Nephron progenitor cell (in vitro differentiated cells): ENCODE measurements at places on chromosomes 4 and X.

DNA sequence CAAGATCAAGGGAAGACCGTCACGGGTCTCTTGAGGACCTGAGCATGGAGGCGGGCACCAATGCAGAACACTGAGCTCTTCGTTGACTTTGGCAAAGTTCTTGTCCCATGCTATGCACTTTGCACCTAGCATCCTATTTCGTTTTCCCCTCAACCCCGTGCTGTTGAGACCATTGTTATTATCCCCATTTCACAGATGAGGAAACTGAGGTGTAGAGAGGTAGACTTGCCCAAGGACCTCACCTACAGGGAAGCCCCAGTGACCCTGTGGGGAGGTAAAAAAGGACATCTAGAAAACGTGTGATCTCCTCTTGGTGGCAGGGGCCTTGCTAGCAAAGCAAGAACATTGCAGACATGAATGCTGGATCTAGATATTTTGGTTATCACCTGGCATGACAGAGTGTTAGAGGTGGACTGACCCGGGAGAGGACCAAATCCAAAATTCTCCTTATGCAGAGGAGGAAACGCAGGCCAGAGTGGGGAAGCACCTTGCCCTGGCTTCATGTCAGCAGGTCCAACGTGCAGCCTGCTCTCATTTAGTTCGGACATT lies 48.5 kb downstream of the SEPSECS start:
- no peak overlapping the region for H3K4me3 ChIP-seq
- no peaks in the 10 kb centered on the region for H3K4me1 ChIP-seq
- no peak for DNase-seq
- peaks cover 3% of the 10 kb centered on the region for H3K27me3 ChIP-seq
- H3K27ac ChIP-seq, result no peak overlapping the region

DNA sequence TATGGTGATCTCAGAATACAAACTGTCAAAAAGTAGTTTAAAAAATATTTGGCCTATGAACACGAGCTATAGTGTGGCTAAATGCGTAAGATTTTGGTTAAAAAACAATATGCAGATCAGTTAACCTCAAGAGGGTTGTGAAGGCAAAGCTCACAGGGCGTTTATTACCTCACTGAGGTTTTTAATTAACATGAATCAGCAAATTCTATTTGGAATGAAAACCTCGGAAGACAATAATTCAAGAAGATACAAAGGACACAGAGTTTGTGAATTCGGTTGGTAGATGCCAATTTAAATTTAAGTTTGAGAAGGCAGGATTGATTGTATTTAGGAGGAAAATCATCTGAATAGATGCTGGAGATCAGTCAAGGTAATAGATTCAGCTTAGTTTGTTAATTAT lies 1434.6 kb downstream of the C4orf33 start:
- H3K4me1 ChIP-seq, result no peaks in the 10 kb centered on the region
- no peaks in the 10 kb centered on the region for H3K36me3 ChIP-seq
- no peak for DNase-seq
- H3K4me3 ChIP-seq, result no peak overlapping the region
- no peak overlapping the region for H3K27ac ChIP-seq

DNA sequence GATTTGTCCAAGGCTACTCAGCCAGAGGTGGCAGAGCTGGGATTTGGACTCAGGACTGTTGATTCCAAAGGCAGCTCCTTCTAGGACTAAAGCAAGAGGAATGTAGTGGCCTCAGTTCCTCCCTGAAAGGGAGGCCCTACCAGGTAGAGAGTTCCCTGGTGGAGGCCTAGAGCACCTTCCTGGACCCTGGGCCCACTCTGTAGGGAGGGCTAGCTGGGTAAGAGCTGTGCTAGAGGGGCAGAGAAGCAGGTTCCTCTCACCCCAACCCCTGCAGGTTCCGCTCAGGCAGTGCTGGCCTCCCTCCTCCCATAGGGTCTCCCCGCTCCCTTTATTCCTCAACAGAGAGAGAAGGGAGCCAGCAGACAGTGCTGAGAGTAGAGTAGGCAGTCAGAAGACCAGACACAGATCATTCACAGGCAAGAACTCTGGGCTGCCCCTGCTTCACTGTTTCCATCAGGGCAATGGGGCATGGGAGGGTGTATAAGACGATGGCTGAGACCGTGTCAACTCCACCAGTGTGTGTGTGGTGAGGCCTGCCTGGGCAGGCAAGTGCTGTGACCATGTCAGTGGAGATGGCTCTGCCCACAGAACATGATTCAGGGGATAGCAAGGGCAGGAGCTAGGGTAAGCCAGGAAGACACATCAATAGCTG lies 12.4 kb upstream of the PJA1 start:
- no peaks in the 10 kb centered on the region for H3K36me3 ChIP-seq
- DNase-seq, result no peak
- H3K4me1 ChIP-seq, result peaks cover 49% of the 10 kb centered on the region

DNA sequence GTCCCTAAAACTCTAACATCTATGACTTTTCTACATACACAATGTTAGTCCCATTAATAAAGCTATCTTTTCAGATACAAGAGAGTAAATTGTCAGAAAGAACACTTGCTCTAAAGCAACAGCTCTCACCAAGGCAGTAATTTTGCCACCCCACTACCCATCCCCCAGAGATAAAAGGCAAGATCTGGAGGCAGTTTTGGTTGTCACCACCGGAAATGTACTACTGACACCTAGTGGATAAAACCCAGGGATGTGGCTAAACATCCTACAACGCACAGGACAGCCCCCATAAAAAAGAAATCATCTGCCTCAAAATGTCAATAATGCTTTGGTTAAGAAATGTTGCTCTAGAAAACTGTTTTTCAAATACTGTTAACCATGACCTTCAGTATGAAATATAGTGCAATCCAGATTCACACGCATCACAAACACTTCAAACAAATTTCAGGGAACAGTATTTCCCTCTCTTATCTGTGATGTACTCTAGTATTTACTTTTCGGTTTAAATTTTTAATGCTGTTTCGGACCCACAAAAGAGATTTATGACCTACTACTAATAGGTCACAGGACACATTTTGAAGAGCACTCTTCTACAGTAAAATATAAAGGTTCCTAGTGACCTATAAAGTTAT lies 5.1 kb downstream of the FBXL5 start:
- peak; percentile 35 for DNase-seq
- peak overlapping the region; percentile 44 for H3K4me3 ChIP-seq
- no peak overlapping the region for H3K27ac ChIP-seq
- H3K4me1 ChIP-seq, result peaks cover 47% of the 10 kb centered on the region

DNA sequence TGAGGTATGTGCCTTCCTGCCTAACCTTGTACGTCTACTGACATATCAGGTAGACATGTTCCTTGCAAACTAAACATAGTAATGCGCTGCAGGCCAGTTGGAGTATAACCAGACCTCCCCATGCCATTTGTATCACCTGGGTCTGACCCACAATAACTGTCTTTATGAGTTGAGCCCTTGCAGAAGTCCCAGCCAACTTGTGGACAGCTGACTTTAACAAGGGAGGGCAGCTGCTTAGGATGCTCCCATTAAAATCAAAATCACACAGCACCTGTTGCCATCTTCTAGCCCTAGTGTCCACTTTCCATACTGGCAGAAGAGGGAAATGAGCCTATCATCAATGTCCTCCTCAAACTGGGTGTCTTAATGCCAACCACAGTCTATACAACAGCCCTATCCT lies 41.6 kb downstream of the KANTR start:
- no peak overlapping the region for H3K27ac ChIP-seq
- peaks cover 46% of the 10 kb centered on the region for H3K36me3 ChIP-seq
- H3K4me3 ChIP-seq, result no peak overlapping the region
- H3K27me3 ChIP-seq, result peaks cover 12% of the 10 kb centered on the region
- DNase-seq, result no peak

DNA sequence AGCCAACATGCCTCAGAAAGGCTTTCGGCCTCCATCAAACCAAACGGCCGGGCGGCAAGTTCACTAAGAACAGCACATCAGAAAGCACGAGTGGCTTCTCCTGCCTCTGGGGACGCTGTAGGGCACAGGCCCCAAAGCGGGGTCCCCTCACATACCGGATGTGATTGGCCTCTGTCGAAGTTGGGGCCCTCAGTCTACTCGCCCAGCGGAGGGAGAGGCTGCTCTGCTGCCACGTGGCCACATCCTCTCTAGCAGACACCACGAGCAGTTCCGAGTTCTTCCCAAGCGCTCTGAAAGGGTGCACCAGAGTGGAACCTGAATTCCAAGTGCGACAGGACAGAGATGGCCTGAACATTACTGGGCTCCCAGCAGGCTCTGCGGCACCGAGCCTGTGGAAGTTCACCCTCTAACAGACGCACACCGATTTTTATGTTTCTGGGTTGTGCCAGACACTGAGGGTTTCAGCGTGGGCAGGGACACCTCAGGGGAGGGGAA lies 21.1 kb downstream of the NOP14 start:
- no peak overlapping the region for H3K4me3 ChIP-seq
- no peak for DNase-seq

DNA sequence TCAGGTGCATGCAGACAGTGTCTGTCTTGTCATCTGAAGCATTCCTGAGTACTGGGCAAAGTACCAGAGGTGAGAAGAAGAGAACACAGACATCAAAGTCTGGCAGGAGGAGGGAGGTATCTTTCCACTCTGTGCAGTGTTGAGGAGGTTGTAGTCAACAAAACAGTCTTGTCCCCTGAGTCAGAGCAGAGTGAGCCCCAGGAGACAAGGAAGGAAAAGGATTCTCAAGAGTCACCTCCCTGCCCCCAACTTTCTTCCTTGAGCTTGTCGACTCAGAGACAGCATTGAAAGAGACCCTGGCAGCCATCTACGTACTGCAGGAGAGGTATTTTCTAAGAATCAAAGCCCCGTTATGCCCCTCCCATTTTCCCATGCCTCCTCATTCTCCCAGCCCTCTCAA lies 4.4 kb upstream of the SRPX start:
- H3K4me1 ChIP-seq, result peaks cover 5% of the 10 kb centered on the region
- no peak for DNase-seq
- no peak overlapping the region for H3K27ac ChIP-seq
- no peak overlapping the region for H3K4me3 ChIP-seq
- no peaks in the 10 kb centered on the region for H3K36me3 ChIP-seq

DNA sequence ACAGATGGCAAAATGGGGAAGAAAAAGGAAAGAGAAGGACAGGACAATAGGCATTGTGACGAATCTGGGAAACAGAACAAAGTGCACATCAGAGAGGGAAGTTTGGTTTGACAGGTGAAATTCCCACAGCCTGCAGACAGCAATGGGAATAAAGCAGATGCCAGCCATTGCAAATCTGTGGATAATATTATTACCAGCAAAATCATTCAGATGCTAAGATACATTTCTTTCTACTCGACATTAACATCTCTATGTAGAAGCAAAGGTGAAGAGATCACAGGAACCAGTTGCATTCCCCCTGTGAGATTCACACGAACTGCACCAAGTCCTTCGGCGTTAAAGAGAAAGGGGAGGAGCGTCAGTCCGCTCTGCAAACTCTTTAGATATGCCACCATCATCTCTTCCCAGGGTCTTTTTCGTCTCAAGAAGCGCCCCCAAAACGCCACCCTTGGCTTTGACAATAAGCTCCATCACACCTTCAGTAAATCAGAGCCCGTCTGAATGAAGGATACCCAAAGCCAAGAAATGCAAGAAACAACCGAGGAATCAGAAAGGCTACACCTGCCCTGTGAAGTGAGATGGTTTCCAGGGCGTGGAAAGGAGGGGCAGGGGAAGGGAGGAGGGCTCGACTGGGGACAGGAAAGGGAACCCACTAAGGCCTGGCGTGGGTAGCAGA lies 1.9 kb downstream of the NEUROG2 start:
- peak; percentile 14 for DNase-seq
- peaks cover 100% of the 10 kb centered on the region for H3K27me3 ChIP-seq
- no peaks in the 10 kb centered on the region for H3K36me3 ChIP-seq
- no peak overlapping the region for H3K27ac ChIP-seq
- peak overlapping the region; percentile 73 for H3K4me3 ChIP-seq

- H3K36me3 ChIP-seq, result no peaks in the 10 kb centered on the region
- H3K4me3 ChIP-seq, result no peak overlapping the region
- peaks cover 19% of the 10 kb centered on the region for H3K4me1 ChIP-seq
- H3K27ac ChIP-seq, result no peak overlapping the region
- H3K27me3 ChIP-seq, result no peaks in the 10 kb centered on the region
These were observed 31.0 kb upstream of the FAT4 start for GRCh38 chr4:125283707-125284279.

DNA sequence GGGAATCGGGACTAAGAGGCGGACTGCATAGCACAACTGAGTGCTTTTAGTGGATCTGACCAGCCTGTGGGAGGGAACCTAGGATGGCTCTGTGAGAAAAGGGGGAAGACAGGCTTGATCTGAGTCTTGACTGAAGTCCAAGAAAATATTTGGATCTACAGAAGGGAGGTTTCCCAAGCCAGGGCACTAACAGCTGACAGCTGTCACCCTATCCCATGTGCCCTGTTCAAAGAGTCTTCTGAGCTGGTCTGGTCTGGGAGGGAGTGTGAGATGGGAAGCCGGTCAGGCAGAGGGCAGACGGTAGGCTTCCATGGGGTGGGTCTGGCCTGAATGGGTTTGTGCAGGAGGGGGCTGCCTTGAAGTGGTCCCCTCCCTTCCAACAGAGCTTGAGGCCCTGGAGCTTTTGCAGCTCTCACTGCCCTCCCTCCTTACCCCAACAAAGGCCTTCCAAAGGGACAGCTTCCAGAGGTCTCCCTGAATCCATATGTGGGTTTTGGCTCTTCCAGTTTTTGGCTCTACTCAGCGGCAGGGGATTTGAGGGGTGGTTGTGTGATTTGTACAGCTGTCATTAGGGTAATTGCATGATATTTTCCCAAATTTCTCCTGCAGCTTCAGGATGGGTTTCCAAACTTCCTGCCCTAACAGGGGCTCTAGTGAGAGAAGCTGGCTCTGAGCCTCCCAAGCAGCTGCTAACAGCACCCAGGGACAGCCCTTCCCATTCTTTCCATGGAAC lies 643.7 kb downstream of the BCOR start:
- no peak overlapping the region for H3K27ac ChIP-seq
- H3K36me3 ChIP-seq, result no peaks in the 10 kb centered on the region
- DNase-seq, result no peak
- H3K27me3 ChIP-seq, result peaks cover 38% of the 10 kb centered on the region
- no peak overlapping the region for H3K4me3 ChIP-seq
- H3K4me1 ChIP-seq, result peaks cover 30% of the 10 kb centered on the region

GRCh38 chr4:128871948-128872347 lies 62.4 kb downstream of the JADE1 start:
- peaks cover 26% of the 10 kb centered on the region for H3K4me1 ChIP-seq

- peak overlapping the region; percentile 12 for H3K4me3 ChIP-seq
- no peaks in the 10 kb centered on the region for H3K27me3 ChIP-seq
- H3K4me1 ChIP-seq, result peaks cover 81% of the 10 kb centered on the region
- peaks cover 3% of the 10 kb centered on the region for H3K36me3 ChIP-seq
- peak overlapping the region; percentile 87 for H3K27ac ChIP-seq
These were observed 9.0 kb downstream of the PDGFC start for GRCh38 chr4:156962528-156962974.

DNA sequence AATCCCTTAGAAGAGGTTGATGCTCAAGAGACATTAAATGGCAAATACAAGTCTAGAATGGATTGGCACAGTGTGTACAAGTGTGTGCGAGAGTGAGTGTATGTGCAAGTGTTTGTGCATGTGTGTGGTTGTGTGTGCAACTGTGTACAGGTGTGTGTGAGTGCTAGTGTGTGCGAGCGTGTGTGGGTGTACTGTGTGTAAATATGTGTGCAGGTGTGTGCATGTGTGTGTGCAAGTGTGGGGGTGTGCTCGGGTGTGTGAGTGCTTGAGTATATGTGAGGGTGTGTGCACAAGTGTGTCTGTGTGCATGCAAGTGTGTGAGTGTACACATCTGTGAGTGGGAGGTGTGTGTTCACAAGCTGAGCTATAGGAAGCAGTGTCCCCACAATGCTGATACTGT lies 5.9 kb downstream of the TREX2 start:
- H3K27ac ChIP-seq, result no peak overlapping the region
- H3K27me3 ChIP-seq, result peaks cover 28% of the 10 kb centered on the region
- DNase-seq, result no peak
- H3K4me1 ChIP-seq, result no peaks in the 10 kb centered on the region
- H3K36me3 ChIP-seq, result no peaks in the 10 kb centered on the region
- H3K4me3 ChIP-seq, result no peak overlapping the region
